Activated CD8-positive, alpha-beta memory T cell treated with anti-CD3 and anti-CD28 coated beads for 4 hours (primary cell): ENCODE measurements at places on chromosomes 3 and 15.

- DNase-seq, result no peak
These were observed 120.8 kb upstream of the PHLDB2 start for GRCh38 chr3:111738238-111738637.

DNA sequence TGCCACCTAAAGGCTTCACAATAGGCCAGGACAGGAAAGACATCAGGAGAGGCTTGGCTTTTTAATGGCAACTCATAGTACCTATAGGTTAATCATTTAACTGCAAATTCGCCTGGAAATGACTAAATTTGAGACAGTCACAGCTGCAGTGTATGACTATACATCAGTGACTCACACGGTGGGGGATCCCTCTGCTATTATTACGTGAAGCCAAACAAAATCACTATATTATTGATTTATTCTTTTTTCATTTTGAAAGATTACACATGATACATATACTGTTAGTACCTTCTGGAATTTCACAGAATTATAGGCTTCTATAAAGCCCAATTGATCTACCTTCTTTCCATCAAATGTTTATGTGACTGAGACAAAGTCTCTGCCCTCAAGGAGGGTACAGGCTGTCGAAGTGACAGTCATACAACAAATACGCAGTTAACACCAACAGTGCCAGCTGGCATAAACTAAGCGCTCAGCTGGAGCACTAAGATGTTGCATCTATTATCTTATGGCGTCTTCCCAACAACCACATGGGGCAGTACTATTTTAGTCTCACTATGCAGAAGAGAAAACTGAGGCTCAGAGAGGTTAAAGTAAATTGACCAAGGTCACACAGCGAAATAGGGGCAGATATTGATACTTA, 82.0 kb upstream of the LMOD3 start:
- DNase-seq, result peak; percentile 15

DNA sequence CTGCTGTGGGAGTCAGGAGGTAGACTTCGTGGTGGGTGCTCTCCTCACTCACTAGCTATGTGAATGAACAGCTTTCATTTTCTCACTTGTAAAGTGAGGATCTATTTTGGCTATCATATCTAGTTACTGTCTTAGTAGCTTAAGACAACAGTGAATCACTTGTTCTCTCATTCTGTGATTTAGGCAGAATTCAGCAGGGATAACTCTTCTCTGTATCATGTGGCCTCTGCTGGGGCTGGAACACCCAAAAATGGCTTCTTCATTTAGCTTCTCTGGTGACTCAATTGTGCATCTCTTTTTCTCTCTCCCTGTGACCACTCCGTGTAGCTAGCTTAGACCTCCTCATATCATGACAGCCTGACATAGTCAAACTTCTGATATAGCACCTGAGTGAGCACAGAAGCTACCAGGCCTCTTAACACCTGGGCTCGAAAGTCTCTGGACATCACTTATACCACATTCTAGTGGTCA, 68.4 kb downstream of the BFSP2 start:
- no peak for DNase-seq

DNA sequence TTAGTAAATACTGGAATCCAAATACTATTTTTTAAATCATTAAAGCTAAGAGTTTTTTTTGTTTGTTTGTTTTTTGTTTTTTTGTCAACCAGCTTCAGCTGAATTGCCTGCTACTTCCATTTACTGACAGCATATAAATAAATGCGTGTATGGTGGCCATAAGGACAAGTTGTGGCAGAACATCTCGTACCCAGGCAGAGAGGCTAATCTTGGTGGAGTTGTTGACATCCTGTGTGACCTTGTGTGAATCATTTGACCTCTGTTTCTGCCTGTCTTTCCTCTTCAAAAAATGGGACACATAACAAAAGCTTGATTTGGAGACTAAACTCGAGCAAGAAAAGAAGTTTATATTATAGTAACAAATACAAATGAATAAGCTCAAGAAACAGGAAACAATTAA, 734.2 kb downstream of the MCTP2 start:
- no peak for DNase-seq

DNA sequence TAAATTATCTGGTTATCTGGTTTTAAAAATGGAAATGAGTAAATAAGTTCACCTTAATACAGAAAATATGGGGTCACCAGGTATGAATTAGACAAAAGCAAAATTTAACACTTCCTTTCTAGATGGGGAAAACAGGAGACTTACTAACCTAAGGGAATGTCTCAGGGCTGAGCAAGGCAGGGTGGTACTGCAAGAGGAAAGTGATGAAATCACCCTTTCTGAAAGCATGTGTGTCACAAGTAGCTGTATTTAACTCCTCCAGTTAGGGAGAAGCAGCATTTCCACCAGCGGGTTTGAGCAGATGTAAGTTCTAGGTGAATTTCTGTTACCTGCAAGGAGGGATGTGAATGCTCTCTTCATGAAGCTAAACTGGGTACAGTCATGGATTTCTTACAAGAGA, 629.1 kb downstream of the MECOM start:
- no peak for DNase-seq

DNA sequence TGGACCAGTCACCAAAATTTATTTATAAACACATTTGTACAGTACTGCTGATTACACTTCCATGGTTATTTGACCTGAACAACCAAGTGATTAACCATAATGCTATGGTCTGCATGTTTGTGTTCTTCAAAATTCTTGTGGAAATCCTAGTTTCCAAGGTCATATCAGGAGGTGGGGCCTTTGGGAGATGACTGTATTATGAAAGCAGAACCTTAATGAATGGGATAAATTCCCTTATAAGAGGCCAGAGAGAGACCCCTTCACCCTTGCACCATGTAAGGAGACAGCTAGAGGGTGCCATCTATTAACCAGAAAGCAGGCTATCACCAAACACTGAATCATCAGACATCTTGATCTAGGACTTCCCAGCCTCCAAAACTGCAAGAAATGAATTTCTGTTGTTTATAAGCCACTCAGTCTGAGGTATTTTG, 1.9 kb downstream of the SCAPER start:
- DNase-seq, result no peak

- no peak for DNase-seq
These were observed 385.4 kb upstream of the LRRC3B start for GRCh38 chr3:26237036-26237682.

GRCh38 chr15:37015035-37015434, 85.3 kb downstream of the MEIS2 start:
- DNase-seq, result no peak

- no peak for DNase-seq
These were observed 48.5 kb downstream of the PXYLP1 start for GRCh38 chr3:141280086-141280485.

- DNase-seq, result peak; percentile 14
These were observed 27.4 kb upstream of the FOXB1 start for GRCh38 chr15:59976480-59977271.

GRCh38 chr3:171401432-171401831, 58.8 kb downstream of the TNIK start:
- no peak for DNase-seq

DNA sequence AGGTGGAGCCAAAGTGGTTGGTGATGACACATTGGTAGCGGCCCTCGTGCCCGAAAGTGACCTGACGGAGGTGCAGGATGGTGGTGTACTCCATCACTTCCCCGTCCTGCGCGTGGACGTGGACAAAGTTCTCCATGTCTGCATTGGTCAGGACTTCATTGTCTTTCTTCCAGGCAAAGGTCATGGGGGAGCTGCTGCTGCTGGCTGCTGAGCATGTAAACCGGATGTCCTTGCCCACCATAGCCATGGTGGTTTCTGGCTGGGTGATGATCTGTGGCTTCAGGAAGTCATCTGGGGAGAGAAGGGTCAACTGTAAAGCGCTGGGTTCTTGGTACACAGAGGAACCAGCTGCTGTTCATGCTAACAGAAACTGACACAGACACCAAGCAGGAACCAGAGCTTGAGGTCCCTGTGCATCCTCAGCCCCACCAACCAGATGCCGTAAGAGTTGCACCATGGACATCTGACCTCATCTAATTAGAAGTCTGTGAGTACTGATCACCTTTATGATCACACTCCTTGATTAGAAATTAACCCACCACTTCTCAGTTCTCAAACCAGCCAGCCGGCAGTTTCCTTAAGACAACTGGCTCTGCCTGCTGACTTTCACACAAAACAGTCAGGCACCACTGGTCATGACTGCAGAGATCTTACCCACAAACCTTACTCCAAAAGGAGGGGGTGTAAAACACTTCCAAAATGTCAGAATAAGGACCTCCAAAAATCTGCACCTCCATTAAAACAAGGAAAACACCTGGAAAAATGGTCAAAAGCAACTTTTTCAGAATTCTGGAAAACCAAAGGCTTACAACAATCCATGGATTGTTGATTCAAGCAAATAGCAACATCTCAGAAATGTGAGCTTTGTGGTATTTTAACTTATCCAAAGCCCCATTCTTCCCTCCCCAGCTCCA, 114.6 kb downstream of the LRIG1 start:
- no peak for DNase-seq

DNA sequence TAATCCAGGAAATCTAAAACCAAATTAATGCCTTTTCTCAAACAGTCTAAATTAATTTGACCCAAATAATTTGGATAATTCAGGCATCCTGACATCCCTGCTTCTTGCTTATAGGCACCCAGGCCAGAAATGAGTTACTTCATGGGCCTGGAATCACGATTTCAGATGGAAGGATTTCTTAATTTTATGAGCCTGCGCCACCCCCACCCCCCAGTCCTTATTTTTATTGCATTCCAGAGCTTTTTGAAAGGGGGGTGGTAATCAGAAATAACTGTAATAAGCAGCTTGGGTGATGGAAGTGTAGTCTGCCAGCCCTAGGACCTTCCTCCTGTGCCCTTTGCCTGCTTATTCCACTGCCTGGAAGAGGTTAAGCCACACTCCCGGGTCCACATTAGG, 1.3 kb downstream of the AP2M1 start:
- no peak for DNase-seq

DNA sequence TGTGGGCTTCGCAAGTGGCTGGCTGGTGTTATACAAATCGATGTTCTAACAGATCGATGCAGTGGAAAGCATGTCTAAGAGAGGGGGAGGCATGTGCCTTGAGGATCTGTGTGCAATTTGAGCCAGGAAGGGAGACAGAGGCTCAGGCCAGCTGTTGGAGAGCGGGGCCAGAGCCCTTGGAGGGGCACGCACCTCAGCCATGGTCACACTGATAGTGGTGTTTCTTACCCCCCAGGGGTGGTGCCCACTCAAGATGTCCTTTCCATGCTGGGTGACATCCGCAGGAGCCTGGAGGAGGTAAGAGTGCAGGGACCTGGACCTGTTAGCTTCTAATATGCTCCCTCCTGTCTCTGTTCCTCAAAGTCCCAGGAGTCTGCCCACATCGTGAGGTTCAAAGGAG, 3.8 kb upstream of the ABTB1 start:
- no peak for DNase-seq

GRCh38 chr3:58036293-58037032, 28.2 kb downstream of the FLNB start:
- DNase-seq, result no peak

DNA sequence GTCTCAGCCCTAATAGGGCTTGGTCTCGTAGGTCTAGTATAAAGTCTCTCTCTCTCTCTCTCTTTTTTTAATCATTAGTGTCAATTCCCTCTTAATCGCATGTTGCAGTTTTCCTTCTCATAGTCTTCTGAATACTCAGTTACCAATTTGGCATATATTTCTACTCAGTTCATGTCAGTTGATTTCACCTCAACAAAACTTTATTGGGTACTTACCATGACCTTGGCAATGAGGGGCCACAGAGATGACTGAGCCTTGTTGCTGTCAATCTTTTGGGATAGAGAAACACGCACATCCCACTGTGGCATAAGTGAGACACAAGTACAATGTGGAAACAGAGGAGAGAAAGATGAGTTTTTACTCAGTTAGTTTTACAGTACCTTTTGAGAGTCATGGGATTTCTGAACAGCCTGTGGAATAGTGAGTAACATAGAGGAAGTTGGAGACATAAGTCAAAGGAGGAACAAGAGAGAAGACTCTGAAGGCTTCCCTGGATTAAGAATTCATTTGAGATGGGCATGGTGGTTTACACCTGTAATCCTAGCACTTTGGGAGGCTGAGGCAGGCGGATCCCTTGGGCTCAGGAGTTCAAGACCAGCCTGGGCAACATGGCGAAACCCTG, 150.2 kb upstream of the CBLB start:
- no peak for DNase-seq

DNA sequence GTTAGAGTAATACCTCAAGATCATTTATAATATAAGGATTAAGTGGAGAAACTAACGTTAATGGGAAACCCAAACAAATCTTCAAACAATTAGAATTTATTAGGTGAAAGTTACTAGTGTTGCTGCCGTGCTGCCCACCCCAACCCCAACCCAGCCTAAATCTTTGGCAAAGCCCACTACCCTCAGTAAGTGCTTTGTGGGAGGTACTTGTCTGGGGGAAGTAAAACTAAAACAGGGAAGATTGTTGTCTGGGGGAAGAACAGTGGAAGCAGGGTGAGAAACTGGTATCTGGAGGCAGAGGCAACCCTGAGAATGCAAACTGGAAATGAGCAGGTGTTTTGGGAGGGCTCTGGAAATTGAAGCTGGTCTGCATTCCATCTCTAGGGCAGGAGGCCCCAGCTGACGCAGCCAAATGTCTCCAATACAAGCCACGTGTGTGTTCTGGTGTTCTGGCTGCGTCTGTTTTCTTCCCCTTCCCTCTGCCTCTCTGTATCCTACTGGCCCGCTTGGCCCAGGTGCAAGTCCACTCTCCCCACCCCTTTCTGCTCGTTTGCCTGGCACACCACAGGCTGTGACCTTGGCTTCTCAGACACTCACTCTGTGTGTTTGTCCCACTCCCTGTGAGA, 32.7 kb downstream of the FEM1B start:
- no peak for DNase-seq

DNA sequence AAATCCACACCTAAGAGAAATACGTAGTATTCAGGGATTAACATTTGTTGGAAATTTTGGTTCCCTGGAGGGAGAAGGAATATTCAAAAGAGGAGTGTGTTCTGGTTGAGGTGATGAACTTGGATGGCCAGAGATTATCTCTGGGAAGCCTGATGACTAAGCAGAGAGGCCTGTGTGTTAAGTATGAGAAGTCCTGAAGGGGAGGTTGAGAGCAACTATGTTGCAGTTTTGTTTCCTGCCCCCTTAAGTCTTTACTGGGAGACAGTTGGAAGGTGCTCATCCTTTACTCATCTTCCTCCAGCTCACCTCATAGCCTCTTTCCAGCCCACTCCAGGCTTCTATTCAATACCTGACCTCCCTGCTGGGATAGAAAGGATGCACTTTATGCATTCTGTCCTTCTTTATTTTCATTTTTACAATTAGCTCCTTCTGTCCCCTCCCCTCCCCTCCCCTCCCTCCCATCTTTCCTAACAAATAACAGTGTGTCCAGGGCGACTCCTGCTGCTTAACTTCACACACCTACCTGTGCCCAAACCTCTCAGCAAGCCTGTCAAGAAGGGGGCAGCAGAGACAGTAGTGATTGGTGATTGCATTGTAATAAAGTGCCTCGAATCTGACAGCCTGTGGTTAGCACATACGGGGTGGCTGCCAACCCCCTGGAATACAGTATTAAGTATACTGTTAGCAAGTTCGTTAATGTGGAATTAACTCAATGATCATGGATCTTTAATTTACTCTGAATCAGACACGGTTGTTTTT, 11.9 kb downstream of the RAP2B start:
- DNase-seq, result no peak

- no peak for DNase-seq
These were observed 201.6 kb upstream of the TMC3 start for GRCh38 chr15:81575436-81576123.

GRCh38 chr3:189789432-189789831, 158.2 kb downstream of the TP63 start:
- DNase-seq, result no peak
